ENCODE measurements at places on chromosomes 12 and 14.

GRCh38 chr12:25397001-25397400, 146.3 kb upstream of the KRAS start:
- no peak for DNase-seq
- no peaks in the 10 kb centered on the region for H3K4me1 ChIP-seq
- no peak overlapping the region for H3K27ac ChIP-seq

- H3K27me3 ChIP-seq, result no peaks in the 10 kb centered on the region
- no peak overlapping the region for H3K4me3 ChIP-seq
- no peak for DNase-seq
- peaks cover 14% of the 10 kb centered on the region for H3K4me1 ChIP-seq
These were observed 1.5 kb upstream of the RASAL1 start for GRCh38 chr12:113136990-113137511.

GRCh38 chr12:54258201-54258681, 21.7 kb downstream of the CBX5 start:
- peaks cover 16% of the 10 kb centered on the region for H3K36me3 ChIP-seq
- H3K27me3 ChIP-seq, result no peaks in the 10 kb centered on the region
- peaks cover 16% of the 10 kb centered on the region for H3K4me1 ChIP-seq
- H3K4me3 ChIP-seq, result no peak overlapping the region

DNA sequence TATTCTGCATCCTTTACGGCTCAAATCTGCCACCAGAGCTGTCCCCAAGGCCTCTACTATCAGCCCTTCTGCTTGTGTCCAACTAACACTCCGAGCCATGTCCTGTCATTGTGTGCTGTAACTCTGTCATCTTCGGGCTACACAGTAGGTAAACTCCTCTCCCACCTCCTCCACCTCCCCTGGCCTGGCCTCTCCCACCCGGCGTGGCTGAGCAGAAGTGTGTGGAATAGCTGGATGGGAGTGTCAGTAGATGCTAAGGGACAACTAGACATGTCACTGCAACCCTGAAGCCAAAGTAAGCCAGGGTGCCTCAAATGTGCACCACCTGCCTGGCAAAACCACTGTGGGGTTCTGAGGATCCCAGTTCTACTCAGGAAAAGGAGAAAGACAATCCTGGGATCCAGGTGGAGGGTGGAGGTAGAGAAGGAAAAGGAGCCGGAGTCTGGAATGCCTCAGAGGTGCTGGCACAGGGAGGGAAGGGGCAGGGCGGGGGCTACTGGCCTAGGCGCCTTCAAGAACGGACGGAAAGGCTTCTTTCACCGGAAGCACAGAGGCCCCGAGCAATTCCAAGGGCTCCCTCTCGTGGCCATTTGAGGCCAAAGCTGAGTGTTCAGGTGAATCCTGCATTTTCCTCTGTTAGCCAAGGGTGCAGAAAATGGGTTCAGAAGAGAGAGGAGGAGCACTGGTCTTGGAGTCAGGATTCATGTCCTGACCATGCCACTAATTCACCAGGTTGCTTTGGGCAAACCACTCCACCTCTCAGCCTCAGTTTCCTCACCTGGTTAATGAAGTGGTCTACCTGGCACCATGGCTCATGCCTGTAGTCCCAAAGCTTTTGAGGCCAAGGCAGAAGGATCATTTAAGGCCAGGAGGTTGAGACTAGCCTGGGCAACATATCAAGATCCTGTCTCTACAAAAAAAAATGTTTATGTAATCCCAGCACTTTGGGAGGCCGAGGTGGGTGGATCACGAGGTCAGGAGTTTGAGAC, 20.5 kb upstream of the FAM181A start:
- no peaks in the 10 kb centered on the region for H3K4me1 ChIP-seq

GRCh38 chr12:83796531-83796930, 1109.8 kb downstream of the TMTC2 start:
- no peaks in the 10 kb centered on the region for H3K36me3 ChIP-seq
- DNase-seq, result no peak
- no peaks in the 10 kb centered on the region for H3K27me3 ChIP-seq
- H3K4me3 ChIP-seq, result no peak overlapping the region
- H3K27ac ChIP-seq, result no peak overlapping the region
- H3K4me1 ChIP-seq, result no peaks in the 10 kb centered on the region

- no peaks in the 10 kb centered on the region for H3K27me3 ChIP-seq
- no peak overlapping the region for H3K27ac ChIP-seq
- DNase-seq, result no peak
- H3K36me3 ChIP-seq, result peaks cover 79% of the 10 kb centered on the region
- no peak overlapping the region for H3K4me3 ChIP-seq
These were observed 34.8 kb downstream of the DEGS2 start for GRCh38 chr14:100124551-100125088.

DNA sequence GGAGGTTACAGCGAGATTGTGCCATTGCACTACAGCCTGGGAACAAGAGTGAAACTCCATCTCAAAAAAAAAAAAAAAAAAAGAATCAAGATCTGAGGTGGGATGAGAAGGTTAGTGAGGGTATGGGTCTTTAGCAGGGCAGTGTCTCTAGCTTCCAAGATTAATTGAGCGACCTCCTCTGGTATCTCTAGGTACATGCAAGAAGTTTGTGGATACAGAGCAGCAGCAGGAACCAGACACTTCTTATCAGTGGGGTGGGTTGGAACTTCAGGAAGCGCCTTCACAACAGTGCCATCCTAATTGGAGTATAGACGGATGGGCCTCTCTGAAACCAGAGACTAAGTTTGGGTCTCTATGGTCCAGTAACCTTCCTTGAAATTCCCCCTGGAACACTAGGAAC, 51.9 kb upstream of the CISTR start:
- no peaks in the 10 kb centered on the region for H3K4me1 ChIP-seq
- peaks cover 8% of the 10 kb centered on the region for H3K27me3 ChIP-seq
- no peaks in the 10 kb centered on the region for H3K36me3 ChIP-seq

DNA sequence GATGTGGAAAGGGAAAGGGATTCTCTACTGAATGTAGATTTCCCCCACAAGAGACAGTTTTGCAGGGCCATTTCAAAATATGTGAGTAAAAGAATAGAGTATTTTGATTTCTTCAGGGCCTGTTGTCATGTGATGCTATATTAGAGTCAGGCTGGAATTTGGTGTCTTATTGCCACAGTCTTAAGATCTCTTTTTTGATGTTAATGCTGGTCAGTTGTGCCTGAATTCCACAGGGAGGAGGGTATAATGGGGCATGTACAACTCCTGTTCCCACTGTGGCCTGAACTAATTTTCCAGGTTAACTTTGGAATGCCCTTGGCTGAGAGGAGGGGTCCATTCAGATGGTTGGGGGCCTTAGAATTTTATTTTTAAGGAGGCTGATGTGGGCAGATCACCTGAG, 111.0 kb upstream of the MAX start:
- peaks cover 18% of the 10 kb centered on the region for H3K4me1 ChIP-seq
- no peaks in the 10 kb centered on the region for H3K36me3 ChIP-seq
- no peak overlapping the region for H3K27ac ChIP-seq
- no peaks in the 10 kb centered on the region for H3K27me3 ChIP-seq
- no peak overlapping the region for H3K4me3 ChIP-seq

GRCh38 chr14:79354336-79354735, 857.0 kb downstream of the DIO2 start:
- no peaks in the 10 kb centered on the region for H3K36me3 ChIP-seq
- no peak overlapping the region for H3K4me3 ChIP-seq
- no peaks in the 10 kb centered on the region for H3K4me1 ChIP-seq
- H3K27me3 ChIP-seq, result no peaks in the 10 kb centered on the region
- no peak overlapping the region for H3K27ac ChIP-seq

All from CD8-positive, alpha-beta memory T cell (primary cell).